ENCODE measurements at places on chromosomes 6 and 20. TPM values are rescaled to one million over a fixed set of nuclear protein-coding genes. Genes with fewer than 3 reads are reported as not detected.

The SERINC1 gene
- 735 TPM for total RNA-seq

The DNAH8 gene
- under 0.01 TPM for total RNA-seq

The MCHR2 gene
- total RNA-seq: 4.1 TPM

GRCh38 chr6:52201046-52201445, 14.9 kb downstream of the IL17A start:
- no peak for DNase-seq

DNA sequence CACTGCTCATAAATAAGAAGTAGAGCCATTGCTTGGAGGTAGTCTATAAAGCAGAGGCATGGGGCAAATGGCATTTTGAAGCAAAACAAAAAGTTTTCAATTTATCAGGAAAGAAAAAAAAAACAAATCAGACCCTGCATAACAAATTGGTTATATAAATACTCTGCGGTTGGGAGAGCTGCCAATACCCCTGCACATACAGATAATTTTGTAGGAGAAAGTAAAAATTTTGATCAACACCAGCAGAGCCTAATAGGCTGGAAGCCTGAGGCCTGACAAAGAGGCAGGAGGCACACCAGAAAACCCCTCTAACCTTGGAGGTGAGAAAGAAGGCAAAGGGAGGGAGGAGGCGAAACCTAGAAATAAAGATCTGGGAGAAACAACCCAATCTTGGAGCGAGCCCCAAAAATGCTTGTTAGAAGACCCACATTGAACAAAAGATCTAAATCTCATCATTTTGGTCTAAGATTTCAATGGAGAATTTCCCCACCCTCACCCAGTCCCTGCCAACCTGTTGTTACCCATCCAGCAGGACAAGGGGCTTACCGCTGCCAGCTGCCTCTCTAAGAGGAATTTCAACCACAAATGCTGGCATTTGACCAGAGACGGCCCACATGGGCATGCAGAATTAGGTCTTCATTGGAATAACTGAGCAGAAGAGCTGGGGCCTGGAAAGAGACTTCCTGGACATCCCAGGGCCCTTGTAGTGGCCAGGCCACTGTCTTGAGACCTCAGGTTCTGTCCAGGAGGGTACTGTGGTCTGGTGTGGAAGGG, 28.4 kb downstream of the FOXA2 start:
- DNase-seq: no peak

DNA sequence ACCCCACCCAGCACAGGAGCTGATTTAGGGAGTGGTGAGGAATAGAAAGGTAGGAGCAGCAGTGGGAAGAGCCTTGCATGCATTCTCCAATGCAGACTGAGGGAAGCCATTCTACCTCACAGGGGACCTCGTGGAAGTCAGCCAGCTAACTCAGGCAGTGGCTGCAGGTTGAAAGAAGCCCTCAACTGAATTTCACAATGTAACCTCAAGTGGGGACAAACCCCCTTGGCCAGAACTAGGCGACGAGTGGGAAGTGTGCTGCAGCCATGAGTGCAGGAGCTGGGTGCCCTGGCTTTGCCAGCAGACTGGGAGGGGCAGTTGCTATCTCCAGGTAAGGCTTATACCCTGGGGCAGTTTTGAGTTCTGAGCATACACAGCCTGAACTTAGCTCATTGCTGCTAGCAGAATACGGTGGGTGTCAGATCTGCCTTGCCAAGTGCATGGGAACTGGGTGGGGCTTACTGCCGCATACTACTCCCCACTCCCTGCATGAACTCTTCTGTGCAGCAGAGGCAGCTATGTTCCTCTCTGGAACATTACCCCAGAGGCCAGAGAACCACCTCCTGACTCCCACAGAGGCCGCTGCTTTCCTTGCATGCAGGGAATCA, 126.5 kb downstream of the CDK19 start:
- DNase-seq: no peak

DNA sequence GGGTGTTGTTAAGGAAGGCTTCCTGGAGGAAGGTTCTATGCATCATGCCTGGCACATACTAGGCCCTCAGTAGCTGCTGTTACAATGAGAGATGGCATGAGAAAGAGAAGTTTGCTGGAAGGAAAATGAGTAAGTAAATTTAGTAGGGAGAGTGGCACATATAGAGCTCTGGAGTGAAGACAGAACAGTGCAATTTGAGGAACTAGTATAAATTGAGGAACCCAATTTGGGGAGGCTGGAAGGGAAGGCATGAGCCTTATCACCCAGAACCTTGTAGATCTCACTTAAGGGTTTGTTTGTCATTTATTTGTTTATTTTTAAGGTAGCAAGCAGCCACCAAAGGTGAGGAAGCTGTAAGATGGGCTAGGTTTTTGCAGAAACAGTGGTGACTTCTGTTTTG, 87.1 kb upstream of the SCGN start:
- DNase-seq: no peak

GRCh38 chr6:81722506-81723223, 29.8 kb downstream of the TENT5A start:
- DNase-seq: no peak
